NT2/D1 (cell line): ENCODE measurements at places on chromosomes 7 and 10.

DNA sequence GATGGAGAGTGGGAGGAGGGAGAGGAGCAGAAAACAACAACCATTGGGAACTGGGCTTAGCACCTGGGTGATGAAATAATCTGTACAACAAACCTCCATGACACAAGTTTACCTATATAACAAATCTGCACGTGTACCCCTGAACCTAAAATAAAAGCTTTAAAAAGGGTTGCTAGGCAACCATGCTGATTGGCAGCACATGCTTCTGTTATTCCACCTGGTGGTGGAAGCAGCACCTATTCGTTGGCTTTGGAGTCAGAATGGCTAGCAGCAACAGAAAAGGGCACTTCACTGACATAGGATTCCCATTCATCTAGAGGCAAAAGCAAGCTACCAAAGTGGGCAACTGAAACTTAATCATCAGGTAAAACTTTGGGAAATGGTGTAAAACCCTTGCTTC lies 57.1 kb downstream of the RELN start:
- no peak for DNase-seq

GRCh38 chr10:23325132-23325531 lies 19.5 kb downstream of the C10orf67 start:
- DNase-seq: no peak

DNA sequence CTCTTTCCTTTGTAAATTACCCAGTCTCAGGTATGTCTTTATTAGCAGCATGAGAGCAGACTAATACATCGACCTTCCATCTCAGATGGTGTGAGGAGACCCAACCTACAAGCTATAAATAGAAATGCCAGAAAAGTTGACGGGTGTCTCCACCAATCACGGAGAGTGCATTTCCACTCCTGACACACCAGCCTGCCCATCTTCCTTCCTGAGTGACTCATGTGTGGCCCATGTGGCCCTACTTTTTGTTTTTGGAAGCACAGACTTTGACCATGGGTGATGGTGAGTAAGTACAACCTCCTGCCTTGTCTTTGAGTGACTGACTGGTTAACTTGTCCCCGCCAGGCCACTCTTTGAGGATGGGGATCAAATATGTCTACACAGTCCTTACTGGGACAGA lies 147.0 kb downstream of the OAT start:
- no peak for DNase-seq

DNA sequence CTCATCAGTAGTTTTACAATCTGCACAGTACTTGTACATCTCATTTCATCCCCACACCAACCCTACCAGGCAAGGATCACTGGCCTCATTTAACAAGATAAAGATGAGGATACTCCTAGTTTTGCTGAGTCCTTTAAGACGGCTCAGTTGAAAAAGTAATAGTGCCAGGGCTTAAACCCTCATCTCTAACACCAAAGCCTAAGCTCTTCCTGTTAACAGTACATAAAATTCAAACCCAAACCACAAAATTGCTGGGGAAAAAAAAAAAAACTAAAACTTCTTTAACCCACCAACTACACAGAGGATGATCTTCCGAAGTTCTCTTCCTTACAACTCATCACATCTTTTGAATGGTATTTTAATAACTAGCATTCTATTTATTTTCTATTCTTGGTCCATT lies 1.3 kb downstream of the SAR1A start:
- no peak for DNase-seq

DNA sequence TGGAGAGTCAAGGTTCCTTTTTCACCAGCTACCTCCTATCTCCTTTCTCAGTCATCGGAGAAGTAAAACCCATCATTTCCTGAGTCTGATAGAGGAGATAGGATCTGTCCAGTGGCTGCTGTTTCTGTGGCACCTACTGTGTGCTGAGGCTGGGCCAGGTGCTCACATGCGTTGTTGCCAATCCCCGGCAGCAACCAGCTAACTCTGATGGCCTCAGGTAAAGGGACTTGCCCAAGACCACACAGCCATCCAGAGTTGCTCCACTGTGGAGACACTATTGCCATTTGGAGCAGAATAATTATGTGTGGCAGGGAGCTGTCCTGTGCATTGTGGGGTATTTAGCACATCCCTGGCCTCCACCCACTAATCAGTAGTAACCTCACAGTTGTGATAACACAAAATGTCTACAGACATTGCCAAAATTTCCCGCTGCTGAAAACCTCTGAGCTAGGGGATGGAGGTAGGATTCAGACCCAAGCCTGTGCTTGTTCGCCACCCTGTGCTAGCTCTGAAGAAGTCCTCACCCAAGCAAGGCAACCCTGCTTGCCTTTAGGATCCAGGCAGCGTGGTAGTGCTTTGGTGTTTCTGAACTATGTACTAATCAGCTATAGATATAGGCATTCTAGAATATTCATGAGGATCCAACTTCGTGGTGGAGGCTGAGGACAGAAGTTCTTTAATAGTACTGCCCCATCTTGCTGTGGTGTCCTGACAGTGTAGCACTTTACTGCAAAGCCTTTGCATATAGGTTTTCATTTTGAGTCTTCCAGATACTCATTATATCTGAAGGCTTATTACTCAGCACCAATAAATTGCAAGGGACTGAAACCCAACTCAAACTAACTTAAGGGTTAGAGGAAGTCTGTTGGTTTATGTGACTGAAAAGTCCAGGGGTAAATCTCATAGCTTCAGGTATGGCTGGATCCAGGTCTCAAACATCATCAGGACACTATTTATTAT lies 164.6 kb downstream of the GRK5 start:
- no peak for DNase-seq

DNA sequence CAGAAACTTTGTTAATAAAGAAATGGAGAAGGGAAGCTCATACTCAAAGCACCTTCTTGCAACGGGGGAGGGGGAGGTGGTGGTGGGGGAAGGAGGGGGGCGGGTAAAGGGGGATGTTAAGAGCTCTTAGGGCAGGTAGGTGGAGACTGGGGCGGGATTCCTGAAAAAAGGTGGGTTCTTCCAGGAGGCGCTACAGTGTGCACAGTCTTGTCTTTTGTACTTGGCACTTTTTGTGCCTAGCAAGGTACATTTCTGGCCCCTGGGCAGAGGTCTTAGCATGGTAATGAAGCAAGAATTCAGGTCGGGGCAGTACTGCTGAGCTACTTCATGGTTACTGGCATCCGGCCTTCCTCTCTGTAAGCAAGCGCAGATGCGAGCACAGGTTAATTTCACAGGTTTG lies 15.2 kb upstream of the LAMB4 start:
- DNase-seq: no peak

- DNase-seq: no peak
Measured at GRCh38 chr7:29300026-29300480, 105.5 kb downstream of the CHN2 start.

DNA sequence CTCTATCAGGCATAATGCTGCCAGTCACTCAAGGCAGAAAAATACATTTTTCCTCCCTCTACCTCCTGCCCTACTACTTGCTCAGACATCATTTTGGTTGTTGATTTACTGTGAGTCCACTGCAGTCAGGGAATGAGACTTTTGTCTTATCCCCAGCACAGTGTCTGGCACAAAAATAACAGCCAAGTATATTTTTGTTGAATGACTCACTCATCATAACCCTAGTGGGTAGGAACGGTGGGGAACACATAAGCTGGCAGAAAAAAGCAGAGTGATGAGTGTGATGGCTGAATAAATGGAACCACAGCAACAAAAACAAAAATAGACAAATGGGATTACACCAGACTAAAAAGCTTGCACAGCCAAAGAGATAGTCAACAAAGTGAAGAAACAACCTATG lies 65.8 kb upstream of the LAMB4 start:
- no peak for DNase-seq

GRCh38 chr10:12193193-12193592 lies 2.5 kb downstream of the NUDT5 start:
- DNase-seq: no peak

DNA sequence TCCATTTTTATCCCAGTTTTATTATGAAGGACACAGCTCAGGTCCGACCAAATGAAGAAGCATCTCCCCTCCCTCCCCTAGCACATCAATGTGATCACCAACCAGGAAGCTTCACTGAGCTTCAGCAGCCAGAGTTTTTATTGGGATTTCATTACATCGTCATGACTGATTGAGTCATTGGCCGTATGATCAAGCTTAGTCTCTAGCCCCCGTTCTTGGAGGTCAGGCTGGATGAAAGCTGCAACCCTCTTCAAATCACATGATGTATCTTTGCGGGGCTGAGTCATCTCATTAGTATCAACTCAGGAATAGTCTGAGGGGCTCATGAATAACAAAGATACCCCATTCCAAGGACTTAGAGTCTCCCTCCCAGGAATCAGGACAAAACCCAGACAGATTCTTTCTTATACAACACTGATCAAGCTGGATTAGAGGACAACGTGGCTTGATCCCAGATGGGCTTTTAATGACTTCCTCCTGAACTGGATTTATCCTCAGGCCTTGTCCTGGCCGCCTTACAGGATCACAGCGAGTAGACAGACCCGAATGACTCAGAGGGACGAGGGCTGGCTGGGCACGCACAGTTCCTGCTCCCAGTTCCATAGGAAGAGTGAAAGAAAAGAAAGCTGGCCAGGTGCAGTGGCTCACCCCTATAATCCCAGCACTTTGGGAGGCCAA lies 14.5 kb downstream of the LIMK1 start:
- DNase-seq: peak; percentile 51

DNA sequence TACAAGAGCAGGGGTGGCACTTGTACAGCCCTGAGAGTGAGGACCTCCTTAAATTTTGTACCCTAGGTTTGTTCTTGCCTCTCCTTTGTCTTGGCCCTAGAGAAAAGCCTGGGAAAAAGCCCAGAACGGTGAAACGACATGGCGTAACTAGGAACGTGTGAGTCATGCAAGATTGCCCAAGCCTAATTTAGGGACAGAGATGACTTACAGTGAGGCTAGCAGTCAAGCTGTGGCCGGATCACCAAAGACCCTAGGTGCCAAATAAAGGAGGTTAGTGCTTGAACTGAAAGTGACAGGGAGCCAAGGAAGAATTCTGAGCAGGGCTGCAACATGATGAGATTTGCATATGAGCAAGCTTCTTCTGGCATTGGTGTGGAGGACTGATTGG lies 25.1 kb downstream of the TBXAS1 start:
- no peak for DNase-seq

- no peak for DNase-seq
Measured at GRCh38 chr10:51530541-51530940, 168.9 kb downstream of the CSTF2T start.

DNA sequence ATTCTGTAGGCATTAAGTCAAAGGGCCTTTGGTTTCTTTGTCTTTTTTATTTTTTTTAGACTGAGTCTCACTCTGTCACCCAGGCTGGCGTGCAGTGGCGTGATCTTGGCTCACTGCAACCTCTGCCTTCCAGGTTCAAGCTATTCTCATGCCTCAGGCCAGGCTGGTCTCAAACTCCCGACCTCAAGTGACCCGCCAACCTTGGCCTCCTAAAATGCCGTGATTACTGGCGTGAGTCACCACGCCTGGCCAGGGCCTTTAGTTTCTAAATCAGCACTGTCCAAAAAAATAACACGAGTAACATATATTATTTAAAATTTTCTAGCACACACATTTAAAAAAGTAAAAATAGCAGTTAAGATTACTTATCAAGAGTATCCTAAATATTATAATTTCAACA lies 11.1 kb upstream of the ACSL5 start:
- no peak for DNase-seq
